ENCODE measurements at places on chromosomes 3 and 15.

DNA sequence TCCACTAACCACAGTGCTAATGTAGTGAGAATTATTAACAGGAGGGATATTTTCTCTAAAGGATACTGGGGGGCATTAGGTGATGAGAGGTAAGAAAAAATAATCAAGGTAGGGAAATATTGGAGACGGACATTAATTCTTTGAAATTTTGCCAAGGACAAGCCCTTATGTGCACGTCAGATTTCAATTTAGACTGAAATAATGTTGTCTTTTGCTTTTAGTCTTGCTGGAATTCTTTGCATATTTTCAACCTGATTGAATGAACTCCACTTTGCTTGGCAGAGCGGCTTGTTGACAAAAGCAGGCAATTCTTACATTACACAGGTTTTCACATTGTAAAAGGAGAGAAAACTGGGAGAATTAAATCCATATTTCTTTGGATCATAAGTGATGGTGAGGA, 25.0 kb upstream of the C3orf52 start:
- peak; percentile 63 for DNase-seq

GRCh38 chr3:195888311-195888761, 20.0 kb downstream of the TNK2 start:
- DNase-seq = no peak

GRCh38 chr3:197878427-197878826, 71.6 kb upstream of the RPL35A start:
- DNase-seq = no peak

- DNase-seq = peak; percentile 89
Measured at GRCh38 chr3:190120269-190121060, at the start of gene P3H2. P3H2 (minus strand) TSS chr3:190120897; CDS start chr3:190120731, 166 bp downstream.

DNA sequence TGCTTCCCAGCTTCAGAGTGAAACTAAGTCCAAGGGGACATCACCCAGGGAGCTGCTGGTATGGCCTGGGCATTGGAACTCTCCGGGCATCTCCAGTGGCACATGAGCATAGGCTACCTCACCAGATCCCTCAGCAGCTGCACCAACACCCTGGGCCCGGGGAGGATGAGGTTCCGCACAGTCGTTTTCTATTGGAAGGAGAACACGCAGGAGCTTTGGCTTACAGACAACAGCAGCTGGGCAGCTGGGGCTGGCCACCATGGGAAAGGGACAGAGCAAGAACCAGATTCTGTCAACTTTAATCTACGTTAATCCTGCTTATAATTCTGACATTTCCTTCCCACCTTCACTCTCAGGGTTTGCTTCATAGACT, 65.5 kb downstream of the MYO1E start:
- DNase-seq = no peak

DNA sequence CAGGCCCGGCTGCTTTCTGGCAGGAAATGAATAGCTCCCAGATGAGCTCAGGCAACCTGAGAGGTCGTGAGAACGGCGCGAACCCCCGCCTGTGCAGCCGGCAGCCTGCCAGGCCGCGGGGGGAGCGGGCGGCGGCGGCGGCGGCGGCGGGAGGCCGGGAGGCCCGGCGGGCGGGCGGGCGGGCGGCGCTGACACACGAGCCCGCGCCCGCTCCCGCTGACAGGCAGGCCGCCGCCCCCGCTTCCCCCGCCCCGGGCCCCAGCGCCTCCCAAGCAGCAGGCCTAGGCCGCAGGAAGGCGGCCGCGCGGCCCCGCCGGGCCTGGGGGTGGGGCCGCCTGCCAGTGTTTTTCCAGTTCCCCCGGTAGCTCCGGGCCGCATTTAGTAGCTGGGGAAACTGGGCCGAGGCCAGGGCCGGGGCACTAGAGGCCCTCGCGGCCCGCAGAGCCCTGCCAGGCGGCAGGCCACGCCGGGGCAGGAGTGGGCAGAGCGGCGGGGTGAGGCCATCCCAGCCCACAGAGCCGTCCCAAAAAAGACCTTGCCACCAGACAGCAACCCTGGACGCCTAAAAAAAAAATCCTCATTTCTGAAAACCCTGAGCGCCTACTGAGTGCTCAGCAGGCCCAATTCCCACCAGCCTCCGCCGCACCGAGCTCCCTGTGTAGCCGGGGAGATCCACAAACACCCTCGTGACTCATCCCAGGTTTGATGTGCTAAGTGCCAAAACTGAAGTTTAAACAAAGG, 5.6 kb downstream of the HES1 start:
- peak; percentile 89 for DNase-seq

DNA sequence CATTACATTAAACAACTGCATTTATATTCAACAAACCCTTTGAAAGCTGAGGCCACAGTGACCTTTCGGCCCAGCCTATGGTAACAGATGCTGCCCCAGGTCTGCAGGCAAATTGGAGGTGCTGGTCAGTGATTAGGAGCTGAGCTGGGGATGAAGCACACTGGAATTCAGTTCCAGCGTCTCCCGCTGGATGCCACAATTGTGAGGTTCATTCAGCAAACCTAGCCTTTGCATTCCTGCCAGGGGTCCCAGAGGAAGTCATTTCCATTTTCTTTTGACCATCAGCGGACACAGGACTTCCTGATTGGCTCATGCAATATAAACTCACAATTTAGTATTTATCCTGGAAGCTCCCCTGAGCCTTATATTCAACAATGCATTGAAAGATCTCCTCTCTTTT, 89.5 kb downstream of the IL20RB start:
- DNase-seq = no peak

DNA sequence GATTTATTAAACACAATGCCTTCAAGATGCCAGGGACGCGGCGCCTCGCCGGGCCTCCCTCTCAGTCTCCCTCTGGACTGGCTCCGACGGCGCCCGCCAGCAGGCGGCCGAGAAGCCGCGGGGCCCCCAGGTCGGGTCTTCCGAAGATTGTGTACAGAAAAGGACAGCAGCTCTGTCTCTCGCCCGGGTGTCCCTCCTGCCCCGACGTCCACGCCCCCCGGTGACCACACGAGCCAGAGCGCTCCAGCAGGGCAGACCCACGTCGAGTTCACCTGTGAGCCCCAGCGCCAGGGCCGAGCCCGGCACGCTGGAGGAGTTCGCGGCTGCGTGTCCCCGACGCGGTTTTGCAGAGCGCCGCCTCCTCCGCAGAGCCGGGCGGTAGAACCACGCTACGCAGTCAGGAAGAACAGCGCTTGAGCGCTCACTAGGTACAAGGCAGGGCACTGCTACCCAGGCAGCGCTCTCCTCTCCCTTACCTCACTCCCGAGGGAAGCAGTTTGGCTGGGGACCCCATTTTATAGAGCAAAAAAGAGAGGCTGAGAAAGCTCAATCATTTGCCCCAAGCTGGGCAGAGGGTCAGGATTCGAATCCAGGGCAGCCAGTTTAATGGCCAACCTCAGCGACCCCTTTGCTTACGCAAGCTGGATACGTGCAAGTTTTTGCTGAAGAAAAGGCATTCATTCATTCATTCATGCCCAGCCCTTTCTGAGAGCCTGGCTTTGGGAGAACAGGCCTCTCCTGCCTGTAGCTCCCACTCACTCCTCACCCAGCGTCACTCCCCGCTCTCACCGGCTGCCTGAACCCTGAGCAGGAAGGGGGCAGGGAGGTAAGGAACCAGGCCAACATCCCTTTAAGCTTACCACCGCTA, 3.0 kb upstream of the TLE3 start:
- no peak for DNase-seq

GRCh38 chr3:87363721-87364120, 87.3 kb upstream of the POU1F1 start:
- no peak for DNase-seq

GRCh38 chr15:63610209-63610841, 13.1 kb downstream of the FBXL22 start:
- peak; percentile 78 for DNase-seq

DNA sequence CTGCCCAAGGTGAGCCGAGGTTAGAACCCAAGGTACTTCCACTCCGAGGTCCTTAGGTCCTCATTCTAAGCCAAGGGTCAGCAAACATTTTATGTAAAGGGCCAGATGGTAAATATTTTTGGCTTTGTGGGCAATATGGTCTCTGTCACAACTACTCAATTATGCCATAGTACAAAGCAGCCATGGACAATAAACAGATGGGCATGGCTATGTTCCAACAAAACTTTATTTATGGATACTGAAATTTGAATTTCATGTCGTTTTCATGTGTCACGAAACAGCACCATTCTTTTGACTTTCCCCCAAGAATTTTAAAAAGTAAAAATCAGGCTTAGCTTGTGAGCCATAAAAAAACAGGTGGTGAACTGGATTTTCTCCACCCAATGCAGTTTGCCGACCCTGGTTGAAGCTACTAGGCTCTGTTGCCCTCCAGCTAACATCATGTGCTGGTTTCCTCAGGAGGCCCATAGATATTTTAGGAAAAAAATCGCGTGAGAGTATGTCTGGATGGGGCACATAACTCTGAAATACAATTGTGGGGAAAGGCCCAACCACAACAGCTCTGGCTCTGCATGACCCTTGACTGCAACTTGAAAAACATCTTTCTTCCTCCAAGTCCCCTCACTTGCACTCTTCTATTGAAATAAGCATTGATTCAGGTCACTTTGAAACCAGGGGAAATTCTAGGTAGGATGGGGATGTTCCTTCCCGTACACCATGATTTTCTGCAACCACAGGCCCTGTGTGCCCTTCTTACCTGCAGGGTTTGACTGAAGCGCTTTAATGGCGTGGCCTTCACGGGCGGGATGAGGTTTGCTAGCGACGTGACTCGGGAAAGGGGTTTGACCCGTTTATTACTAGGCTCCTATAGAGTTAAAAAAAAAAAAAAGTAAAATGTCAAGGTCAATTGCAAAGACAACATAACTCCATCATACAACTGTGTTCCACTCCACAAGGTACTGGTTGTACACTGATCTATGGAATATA, 28.5 kb downstream of the ARHGEF3 start:
- DNase-seq = peak; percentile 57

DNA sequence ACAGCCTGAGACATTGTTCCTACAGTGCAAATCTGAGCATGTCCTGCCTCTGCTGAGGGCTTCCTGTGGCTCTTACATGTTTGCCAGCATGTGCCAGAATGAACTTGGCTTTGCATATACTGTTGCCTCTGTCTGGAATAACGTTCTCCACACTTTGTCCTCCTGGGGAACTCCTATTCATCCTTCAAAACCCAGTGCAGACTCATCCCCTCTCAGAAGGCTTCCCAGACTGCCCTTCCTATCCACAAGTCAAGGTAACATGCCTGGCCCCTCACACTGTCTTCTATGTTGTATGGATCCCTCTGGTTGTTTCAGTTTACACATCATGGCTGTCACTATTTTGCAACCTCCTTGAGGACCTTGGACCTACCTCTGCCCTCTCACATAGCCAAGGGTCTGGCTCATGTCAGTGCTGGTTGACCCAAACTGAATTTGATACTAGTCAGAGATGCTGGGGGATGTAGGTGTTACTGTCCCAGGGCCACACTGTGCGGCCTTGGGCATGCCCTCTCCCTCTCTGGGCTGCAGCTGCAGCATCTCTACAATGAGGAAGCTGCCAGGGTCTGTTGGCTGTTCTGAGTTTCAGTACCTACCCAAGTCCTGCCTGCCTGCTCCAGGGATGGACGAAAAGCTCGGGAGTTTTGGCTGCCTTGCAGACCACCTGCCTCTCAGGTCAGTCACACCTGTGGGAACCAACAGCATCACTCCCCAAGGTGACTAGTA, 29.0 kb upstream of the TSPAN3 start:
- DNase-seq = no peak

DNA sequence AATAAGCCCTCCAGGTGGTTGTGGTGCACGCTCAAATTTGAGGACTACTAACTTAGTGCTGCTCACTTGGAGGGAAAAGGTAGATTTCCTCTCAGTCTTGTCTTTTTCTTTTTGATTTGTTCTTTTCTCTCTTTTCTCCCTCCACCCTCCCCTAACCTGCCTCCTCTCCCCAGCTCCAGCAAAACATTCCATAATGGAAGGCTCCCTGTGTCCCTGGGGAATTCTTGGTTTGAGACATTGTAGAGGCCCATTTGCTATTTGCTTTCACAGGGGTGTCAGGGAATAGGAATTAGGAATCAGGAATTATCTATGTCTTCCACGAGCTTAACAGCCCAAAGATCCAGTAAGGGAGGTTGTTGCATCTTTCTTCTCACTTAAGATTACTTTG, 136.8 kb upstream of the UMPS start:
- no peak for DNase-seq

GRCh38 chr3:73549051-73549600, 75.6 kb downstream of the PDZRN3 start:
- DNase-seq = no peak

GRCh38 chr3:177929310-177929709, 606.9 kb upstream of the KCNMB2 start:
- DNase-seq = peak; percentile 29

- DNase-seq = no peak
Measured at GRCh38 chr3:82814660-82815059, 1053.2 kb upstream of the GBE1 start.

GRCh38 chr3:127444761-127445160, 145.8 kb downstream of the TPRA1 start:
- DNase-seq = no peak

DNA sequence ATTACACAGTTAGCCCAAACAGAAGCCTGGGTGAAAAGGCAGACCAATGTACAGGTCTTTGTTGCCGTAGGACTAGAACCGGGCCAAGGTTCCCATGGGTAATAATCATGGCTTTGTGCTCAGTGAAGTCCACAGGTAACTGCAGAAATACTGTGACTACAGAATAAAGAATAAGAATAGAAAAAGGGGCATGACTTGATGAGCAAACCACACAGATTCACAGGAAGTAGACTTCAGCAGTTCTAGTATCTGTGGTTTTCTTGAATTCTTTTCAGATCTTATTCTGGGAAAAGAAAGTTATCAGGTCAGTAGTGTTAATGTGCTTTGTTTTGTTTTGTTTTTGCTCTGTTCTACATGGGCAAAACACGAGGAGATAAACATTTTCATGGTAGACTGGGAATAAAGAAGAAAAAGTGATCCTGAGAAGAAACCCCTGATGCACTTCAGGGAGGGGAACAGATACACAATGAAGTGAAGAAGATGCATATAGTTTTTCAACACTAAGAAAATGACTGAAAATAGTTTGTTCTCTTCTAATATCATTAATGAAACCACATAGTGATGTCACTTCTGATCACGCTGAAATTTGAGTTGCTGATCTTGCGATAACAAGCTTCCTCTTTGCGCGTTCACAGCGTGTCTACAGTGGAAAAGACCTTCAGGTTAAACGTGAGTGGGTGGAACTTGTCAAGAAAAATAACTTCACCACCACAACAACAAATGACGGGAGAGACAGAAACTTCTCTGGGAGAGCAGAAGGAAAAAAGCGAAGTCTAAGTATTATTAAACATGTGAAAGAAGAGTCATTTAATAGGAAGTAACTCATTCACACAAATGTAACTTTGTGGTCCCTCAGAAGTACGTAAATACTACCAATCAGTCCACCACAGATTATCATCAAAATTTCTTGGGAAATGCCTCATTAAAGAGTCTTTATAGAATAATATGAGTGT, 315.8 kb upstream of the SATB1 start:
- no peak for DNase-seq

GRCh38 chr15:55108448-55108847, 88.3 kb downstream of the RSL24D1 start:
- no peak for DNase-seq

GRCh38 chr3:36906504-36907149, 38.2 kb downstream of the TRANK1 start:
- DNase-seq = peak; percentile 72

Data from AG10803 (cell line).